ENCODE measurements at places on chromosomes 2 and 18.

DNA sequence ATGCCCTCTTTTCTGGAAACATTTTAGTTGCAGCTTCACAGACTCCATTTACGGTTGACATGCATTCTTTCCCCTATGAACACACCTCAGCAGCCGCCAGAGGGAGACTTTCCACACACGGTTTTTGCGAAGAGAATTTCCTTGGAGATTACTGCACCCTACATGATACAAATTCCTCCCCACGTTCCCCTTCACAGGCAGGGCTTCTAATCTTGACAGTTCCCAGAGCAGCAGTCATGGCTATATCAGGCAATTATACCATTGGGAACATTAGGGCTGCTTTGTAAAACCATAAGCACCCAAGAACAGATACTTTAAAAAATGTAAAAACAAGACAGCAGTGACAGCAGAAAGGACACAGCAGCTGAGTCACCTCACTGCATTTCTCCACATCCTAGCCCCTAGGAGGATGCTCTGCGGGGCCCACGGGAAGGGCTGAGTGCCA is 253.8 kb downstream of the TGIF1 start:
- peak; percentile 76 for DNase-seq

GRCh38 chr18:48181857-48182256 is 227.3 kb downstream of the ZBTB7C start:
- DNase-seq: no peak

GRCh38 chr2:120743657-120744056 is 8.0 kb downstream of the GLI2 start:
- no peak for DNase-seq

- DNase-seq: no peak
Observed at GRCh38 chr2:36060133-36060532, 295.4 kb upstream of the CRIM1 start.

DNA sequence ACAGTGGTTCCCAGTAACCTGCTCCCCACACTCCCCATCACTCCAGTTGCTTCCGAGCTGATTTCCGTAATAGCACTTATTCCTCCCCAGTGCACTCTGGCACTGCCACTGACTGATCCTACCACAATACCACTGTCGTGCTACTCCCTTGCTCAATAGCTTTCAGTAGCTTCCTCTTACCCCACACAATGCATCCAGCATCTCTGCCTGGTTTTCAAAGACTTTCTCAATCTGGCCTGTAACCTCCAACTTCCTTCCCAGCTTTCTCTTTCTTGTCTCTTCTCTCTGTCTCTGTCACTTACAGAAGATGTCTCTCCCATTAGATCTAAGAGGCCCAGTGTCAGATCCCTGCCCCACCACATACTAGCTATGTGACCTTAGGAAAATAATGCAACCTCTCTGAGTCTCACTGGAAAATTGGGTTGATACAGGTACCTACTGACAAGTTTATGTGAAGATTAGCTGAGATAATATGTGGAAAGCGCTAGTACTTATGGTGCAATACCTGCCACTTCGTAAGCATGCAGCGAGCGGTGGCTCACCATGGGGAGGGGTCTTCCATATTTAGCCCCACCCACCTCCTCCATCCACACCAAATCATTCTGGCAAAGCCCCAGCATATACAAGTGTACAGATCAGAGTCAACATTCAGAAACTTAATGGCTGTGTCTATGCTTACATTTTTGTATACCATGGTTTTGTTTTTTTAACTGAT is 36.7 kb downstream of the SFXN5 start:
- no peak for DNase-seq

GRCh38 chr2:15776629-15776919 is 163.8 kb upstream of the MYCN start:
- DNase-seq: no peak

DNA sequence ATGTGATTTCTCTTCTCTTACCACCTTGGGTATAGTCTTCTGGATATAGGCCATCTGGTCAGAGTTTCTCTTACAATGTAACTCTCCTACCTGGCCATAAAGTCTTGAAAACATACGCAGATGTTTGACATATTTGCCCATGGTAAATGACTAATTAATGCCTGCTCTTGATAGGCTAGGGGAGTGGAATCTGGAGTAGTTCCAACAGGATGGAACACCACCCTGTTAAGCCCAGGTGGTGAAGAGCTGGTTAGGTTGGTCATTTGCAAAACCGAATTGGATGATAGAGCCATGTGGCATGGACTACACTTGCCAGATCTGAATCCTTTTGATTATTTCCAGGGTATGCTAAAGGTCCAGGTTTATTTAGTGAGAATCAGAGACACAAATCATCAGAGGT is 36.5 kb downstream of the HADHB start:
- DNase-seq: no peak

DNA sequence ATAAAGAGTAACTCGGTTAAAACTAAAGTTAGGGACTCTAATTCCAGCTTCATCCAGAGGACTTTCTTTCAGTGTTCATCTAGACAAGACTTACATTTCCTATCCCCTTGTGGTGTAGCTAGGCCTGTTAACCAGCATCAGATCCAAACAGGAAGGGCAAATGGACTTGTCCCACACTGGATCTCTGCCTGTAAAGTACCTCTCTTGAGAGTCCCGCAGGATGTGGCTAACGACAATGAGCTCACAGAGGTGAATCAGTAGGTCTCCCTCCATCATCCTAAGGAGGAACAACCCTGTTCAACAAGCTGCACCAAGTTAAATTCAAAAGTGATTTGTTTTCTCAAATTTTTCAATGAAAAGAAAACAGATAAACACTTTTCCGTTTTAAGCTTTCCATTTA is 412.3 kb upstream of the RGPD4 start:
- no peak for DNase-seq

GRCh38 chr2:63700271-63700670 is 111.5 kb downstream of the MDH1 start:
- DNase-seq: no peak

- peak; percentile 65 for DNase-seq
Observed at GRCh38 chr18:27223526-27224291, 38.6 kb upstream of the CHST9 start.

DNA sequence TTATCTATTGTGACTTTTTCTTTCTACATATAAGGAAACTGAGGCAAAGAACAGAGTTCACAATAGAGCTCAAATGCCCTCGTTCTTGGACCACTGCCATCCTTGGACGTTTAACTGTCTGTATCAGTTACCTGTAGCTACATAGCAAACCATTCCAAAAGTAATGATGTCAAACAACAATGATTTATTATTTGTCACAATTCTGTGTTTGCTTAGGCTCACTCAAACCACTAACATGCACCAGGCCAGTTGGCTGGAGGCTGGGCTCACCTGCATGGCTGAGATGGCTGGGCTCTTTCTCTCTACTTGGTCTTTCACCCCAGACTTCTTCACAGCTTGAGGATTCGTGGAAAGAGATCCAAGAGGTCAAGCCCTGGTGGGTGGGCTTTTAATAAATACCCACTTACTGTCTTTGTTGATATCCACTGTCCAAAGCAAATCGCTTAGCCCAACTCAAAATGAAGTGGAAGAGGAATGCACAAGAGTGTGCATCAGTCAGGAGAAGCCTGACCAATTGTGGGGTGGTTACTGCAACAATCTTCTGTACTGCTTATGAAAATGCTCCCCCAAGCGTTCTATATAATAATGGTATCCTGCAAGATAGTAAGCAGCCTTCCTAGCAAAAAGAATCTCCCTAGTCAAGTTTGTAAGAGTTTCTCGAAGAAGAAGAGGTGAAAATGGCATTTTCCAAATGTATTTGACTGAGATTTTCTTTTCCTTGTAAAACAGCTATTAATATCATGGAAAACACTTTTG is 163.5 kb upstream of the NT5C1B start:
- no peak for DNase-seq

DNA sequence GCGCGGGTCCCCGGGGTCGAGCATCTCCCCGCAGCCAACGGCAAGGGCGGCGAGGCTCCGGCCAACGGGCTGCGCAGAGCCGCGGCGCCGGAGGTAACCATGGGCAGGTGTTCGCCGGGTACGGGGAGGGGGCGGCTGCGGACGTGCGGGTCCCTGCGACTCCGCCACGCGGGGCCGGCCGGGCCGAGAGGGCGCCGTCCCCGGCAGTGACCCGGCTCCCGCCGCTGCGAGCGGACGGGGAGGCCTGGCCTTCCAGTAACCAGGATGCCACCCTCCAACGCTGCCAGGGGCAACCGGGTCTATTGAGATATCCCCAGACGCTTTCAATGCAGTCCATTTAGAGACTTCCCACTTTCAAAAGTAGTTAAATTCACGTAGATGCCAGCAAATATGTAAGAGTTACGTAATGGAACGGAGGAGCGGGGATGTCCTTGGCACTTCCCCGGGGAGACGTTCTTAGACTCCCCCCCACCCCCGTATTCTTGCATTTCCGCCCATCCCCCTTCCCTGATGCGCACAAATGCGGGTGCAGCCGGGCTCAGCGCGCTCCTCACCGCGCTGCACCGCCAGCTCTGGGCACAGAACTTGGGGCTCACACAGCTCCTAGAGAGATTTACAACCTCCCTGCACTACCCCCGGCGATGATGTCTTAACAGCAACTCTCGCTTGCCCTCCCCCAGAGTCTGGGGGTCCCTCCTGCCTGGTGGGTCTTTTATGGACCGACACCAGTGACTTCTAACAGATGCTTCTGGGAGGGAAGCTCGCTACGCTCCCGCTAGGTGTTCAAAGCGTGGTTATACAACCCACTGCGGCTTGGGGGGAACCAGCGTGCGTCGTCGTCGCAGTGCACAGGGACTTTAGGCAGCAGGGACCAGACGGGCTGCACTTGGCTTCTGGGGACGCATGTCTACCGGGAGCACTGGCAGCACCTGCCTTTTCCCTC is 657 bp downstream of the SGPP2 start:
- peak; percentile 59 for DNase-seq

- no peak for DNase-seq
Observed at GRCh38 chr2:139403948-139404347, 623.8 kb upstream of the NXPH2 start.

- DNase-seq: peak; percentile 30
Observed at GRCh38 chr2:31383471-31384153, 30.9 kb downstream of the XDH start.

GRCh38 chr2:888211-888801 is 62.3 kb upstream of the SNTG2 start:
- peak; percentile 36 for DNase-seq

GRCh38 chr2:88092773-88093172 is 25.1 kb downstream of the SMYD1 start:
- DNase-seq: no peak

GRCh38 chr18:9280849-9281248 is 53.7 kb upstream of the TWSG1 start:
- DNase-seq: no peak

- no peak for DNase-seq
Observed at GRCh38 chr18:9961041-9961440, 47.2 kb downstream of the VAPA start.

DNA sequence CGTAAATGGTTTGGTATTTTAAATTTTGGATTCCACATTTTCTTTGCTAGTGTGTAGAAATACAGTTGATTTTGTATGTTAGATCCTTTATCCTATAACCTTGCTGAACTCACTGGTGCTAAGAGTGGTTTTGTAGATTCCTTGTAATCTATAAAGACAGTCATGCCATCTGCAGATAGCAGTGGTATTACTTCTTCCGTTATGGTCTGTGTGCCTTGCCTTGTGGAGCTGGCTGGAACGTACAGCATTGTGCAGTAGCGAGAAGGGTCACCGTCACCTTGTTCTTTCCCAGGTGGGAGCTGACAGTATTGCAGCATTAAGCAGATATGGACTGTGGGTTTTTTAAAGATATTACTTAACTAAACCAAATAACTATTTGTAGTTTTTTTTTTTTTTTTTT is 33.7 kb downstream of the ATP9B start:
- DNase-seq: no peak

GRCh38 chr2:29270701-29271121 is 155.5 kb downstream of the CLIP4 start:
- no peak for DNase-seq

DNA sequence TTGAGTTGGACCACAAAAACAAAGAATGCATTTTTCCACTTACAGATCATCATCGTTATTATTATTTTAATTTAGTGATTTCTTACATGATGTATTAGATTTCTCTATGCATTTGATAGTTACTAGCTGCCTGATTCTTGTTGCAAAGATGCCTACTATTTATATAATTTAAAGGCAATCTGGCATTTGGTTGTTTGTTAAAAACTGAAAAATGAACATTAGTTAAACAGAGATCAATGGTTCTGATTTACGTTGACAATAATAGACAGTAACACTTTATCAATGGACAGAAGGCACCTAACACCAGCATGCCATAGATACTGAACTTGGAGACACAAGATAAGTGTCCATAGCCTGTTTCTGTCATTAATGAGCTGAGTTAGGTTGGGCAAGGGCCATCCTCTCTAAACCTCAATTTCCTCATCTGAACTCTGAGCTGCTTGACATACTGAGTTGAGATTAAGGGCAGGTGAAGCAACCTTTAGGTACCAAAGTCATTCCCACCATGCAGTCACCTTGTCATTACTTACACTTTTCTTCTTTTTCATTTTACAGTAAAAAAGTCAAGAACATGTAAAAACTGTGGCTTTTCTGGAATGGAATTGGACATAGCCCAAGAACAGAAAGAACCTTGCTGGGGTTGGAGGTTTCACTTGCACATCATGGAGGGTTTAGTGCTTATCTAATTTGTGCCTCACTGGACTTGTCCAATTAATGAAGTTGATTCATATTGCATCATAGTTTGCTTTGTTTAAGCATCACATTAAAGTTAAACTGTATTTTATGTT is 3.1 kb downstream of the CCL20 start:
- DNase-seq: no peak

DNA sequence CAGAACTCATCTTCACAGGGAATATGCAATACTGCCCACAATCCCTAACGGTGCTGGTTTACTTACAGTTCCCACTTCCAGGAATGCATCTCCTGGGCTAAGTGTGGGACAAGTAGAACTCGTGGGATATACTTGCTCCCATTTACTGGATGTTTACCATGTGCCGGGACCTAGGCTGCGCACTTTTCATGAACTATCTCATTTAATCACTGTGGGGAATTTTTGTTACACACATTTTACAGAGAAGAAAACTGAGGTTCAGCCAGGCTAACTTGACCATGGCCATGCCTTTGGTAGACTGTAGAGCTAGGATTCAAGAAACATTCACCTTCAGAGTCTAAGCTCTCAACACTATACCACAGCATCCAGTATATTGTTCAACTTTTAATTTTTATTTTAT is 24.4 kb upstream of the MBOAT2 start:
- no peak for DNase-seq

- no peak for DNase-seq
Observed at GRCh38 chr2:100425107-100425506, 7.6 kb upstream of the CHST10 start.

DNA sequence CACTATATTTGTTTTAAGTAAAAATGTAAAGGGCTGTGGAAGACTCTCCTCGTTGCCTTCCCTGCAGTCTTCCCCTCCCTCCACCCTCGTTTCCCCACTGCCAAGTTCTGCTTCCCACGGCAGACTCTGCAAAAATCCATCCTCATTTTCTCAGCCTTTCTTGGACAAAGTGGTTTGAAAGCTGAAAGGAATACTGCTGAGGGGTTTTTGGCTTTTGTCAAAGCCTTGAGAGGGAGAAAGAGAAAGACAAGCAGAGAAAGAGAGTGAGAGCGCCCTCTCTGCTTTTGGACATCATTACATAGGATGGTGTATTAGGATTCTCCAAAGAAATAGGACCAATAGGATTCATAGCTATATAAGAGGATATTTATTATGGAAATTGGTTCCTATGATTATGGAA is 455.9 kb upstream of the SOX11 start:
- DNase-seq: no peak

GRCh38 chr2:240451108-240451611 is 15.7 kb downstream of the GPC1 start:
- DNase-seq: no peak
